Bronchial epithelial cell (primary cell): ENCODE measurements at places on chromosomes 7 and 10.

- DNase-seq = no peak
Measured at GRCh38 chr7:157703131-157703530, 366.3 kb downstream of the DNAJB6 start.

DNA sequence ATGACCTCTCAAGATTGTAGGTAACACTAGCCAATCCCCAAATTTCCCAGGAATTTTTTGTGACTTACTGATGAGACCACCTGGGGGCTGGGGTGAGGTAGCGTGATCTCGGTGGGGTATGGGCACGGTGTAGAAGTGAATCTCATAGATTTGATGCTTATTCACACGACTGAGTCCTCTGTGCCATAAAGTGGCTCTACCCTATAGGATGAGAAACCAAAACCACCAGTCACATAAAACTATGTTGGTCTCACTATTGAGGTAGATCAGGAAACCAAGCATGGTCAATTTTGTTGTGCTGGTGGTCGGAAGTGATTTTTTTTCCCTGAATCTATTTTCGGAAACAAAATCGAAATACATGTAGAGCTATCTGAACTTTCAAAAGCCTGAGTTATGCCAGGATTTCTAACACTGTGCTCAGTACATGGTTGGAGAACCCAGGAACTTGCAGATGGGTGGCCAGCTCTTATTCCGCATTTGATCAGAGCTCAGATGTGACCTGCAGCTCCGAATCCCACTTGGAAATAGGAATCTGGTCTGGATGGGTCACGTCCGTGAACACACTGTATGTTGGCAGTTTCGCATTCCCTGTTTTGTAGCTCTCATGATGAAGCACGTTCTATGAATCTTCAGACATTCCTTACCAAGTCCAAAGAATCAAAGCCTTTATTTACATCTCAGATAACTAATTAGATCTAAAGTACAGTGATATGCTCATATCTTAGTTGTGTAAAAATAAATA lies 261.5 kb downstream of the KLF6 start:
- DNase-seq = no peak

DNA sequence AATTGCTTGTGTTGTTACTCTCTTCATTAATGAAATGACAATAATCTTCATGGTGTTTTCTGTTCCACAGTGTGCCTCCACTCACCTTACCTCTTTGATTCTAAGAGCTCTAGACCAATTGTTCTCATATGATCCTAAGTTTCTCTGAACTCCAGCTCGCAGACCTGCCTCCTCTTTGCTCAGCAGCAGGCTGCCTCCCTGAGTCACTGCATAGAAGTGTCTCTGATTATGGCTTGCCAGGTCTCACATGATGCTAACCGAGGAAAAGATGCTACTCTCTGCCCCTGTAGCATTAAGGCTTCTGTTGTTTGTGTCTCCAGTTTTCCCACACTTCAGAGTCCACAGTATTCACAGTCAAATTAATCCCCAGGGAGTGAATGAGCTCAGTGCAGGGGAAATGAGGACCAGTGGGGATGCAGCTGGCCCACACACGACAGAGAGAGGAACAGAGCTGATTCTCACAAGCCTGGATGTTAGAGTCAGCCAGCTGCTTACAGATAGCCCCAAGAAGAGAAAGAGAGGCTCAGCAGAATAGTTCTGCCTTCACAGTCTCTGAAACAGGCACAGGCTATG lies 145.9 kb upstream of the EGR2 start:
- DNase-seq = no peak

DNA sequence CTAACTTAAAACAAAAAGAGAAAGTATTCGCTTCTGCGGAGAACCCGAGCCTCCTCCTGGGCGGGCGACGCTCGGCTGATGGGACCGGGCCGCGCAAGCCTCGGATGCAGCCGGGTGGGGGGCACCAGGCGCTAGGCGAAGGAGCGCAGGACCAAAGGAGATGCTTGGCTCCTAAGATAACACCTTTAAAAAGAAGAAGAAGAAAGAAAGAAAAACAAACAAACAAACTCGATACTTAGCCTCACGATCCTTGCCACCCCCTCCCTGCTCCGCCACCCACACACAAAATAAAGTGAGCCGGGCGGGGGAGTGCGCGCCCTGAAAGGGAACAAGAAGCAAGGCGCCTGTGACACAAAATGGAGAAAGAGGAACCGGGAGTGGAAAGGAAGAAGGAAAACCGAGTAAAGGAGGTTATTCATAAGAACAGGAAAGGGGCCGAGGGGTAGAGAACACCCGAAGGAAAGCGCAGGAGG lies 34.0 kb upstream of the EBLN1 start:
- DNase-seq = peak; percentile 25

DNA sequence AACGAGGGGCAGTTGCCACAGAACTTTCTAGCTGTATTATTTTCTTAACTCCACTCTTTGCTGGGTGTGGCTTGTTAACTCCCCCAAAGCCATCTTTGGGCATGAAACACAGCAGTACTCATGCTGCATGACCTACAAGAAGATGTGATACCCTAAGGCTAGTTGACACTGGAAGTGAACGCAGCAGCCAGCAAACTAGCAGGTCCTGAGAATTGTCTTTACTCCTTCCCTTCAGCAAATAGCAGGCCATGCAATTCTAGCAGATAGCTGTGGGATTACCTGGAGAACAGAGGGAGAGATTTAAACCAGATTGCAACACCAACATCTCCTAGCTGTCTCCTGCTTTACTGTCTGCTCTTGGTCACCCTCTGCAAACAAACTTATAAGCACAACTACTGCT lies 688.0 kb upstream of the ZWINT start:
- DNase-seq = no peak

- DNase-seq = no peak
Measured at GRCh38 chr10:18164748-18165361, 24.6 kb downstream of the CACNB2 start.

GRCh38 chr7:45569290-45569685 lies 4.9 kb upstream of the ADCY1 start:
- DNase-seq = no peak
